ENCODE measurements at places on chromosomes 3 and 15. TPM values are rescaled to one million over a fixed set of nuclear protein-coding genes. Genes with fewer than 3 reads are reported as not detected.

The P2RY14 gene
- total RNA-seq, result 0.05 TPM

The PLAAT1 gene
- 29.3 TPM for total RNA-seq

The SYNPR gene
- not detected for total RNA-seq

The CCR9 gene
- total RNA-seq, result not detected

The SI gene
- total RNA-seq, result not detected

The SH2D7 gene
- total RNA-seq, result not detected

The EPHA3 gene
- total RNA-seq, result not detected

The IL20RB gene
- 1.1 TPM for total RNA-seq

The GABRB3 gene
- not detected for total RNA-seq

The CAPN3 gene
- total RNA-seq, result not detected

The FOXB1 gene
- not detected for total RNA-seq

The CPLX3 gene
- not detected for total RNA-seq

The UTS2B gene
- not detected for total RNA-seq

The PFKFB4 gene
- 8.4 TPM for total RNA-seq

The SLC22A13 gene
- total RNA-seq, result not detected

The NPAP1 gene
- not detected for total RNA-seq

The GOLGA6L7 gene
- not detected for total RNA-seq

The TRPM7 gene
- total RNA-seq, result 27.7 TPM

The PTPRG gene
- total RNA-seq, result 5.6 TPM

The GP5 gene
- 0.02 TPM for total RNA-seq

The CLDN16 gene
- total RNA-seq, result 0.02 TPM

The CNTN4 gene
- total RNA-seq, result not detected

The PIERCE2 gene
- total RNA-seq, result 1.0 TPM

The MDFIC2 gene
- total RNA-seq, result not detected

The TBL1XR1 gene
- total RNA-seq, result 88.3 TPM

The GOLGA8S gene
- not detected for total RNA-seq

The AP3S2 gene
- 81.9 TPM for total RNA-seq

The NOX5 gene
- total RNA-seq, result not detected

The TICRR gene
- total RNA-seq, result 6.4 TPM

The TMEM108 gene
- not detected for total RNA-seq

The SOX14 gene
- not detected for total RNA-seq

The PLOD2 gene
- 93.9 TPM for total RNA-seq

The LMAN1L gene
- not detected for total RNA-seq

The DRD3 gene
- total RNA-seq, result not detected

The ECE2 gene
- total RNA-seq, result not detected

The CAND2 gene
- total RNA-seq, result 2.0 TPM

The RASGRF1 gene
- 2.1 TPM for total RNA-seq

The ARRDC4 gene
- 1.7 TPM for total RNA-seq

The BCL2A1 gene
- not detected for total RNA-seq

The NDN gene
- not detected for total RNA-seq

The PATL2 gene
- not detected for total RNA-seq

The RETNLB gene
- total RNA-seq, result not detected

The STAC gene
- 1.2 TPM for total RNA-seq

The SNX22 gene
- 0.78 TPM for total RNA-seq

The ST8SIA2 gene
- not detected for total RNA-seq

Data from A172 (cell line).